ENCODE measurements at places on chromosomes 12 and 14.
A peak's percentile ranks its signal among the peaks of the same experiment; 100 is the strongest.

DNA sequence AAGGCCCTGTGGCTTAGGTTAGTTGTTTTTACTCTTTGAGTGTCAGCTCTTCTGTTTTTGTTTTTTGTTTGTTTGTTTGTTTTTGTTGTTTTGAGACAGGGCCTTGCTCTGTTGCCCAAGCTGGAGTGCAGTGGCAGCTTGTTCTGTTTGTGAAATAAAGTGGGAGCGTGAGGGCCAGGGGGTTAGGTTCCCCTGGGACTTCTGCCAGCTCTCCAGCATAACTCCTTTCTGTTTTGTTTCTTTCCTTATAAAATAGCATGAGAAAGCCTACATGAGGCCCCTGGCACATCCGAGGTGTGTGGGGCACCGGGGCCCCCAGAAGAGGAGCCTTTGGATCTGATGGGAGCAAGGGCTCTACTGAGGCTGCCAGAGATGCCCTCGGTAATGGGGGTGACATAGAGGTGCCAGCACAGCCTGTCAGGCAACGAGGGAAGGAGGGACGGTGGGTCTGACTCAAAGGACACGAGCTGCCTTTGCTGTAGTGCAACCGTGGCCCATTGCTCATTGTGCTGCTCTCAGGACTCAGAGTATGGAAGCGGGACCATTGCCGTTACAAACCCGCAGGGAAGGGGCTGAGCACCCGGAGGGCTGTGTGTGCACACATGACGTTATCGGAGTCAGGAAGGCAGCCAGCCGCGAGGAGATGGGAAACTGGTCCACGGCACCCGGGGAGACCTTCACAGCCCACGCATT lies 9.1 kb upstream of the SERPINA11 start:
- no peak for DNase-seq

- no peak for DNase-seq
These were observed 6.1 kb downstream of the HNF1A start for GRCh38 chr12:120984351-120984898.

- DNase-seq: peak; percentile 92
These were observed 93.7 kb upstream of the FUT8 start for GRCh38 chr14:65318636-65319506.

- DNase-seq: no peak
These were observed 18.8 kb downstream of the GNG2 start for GRCh38 chr14:51879170-51879569.

- no peak for DNase-seq
These were observed 457.7 kb upstream of the TMEM132C start for GRCh38 chr12:127809275-127809674.

GRCh38 chr14:69982886-69983285 lies 103.7 kb downstream of the SMOC1 start:
- DNase-seq: no peak

DNA sequence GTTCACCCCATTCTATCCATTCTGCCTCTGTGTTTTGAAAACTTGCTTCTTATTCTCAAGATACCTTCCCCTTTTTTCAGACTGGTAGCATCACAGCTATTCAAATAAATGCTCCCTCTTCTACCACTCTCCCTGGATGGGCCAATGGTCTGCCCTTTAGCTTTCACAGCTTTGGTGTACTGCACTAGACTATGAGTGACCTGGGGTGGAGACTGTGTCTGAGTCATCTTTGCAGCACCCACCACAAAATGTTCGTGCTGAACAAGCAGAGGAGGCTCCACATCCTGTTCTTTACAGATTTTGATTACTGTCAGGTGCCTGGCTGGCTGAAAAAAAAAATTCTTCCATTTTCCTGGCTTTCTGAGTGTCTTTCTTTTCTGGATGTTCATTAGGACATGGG lies 1104.1 kb upstream of the TMEM132C start:
- no peak for DNase-seq

DNA sequence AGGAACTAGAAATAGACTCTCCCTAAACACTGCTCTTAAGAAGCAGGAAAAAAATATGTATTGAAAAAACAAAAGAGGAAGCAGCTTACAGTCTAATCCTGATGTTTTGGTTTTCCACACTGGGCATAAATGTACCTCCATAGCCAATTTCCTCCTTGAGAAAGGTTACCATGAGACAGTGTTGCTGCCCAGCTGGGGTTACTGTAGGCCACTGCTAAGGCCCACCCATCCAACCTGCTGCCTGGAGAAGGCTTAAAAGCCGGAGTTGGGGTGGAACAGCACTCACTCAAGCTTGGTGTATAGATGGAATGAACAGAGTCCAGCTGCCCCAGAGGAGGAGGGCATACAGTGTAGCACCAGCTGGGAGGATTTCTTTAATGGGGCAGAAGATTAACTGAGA lies 41.1 kb downstream of the ERG28 start:
- DNase-seq: no peak

DNA sequence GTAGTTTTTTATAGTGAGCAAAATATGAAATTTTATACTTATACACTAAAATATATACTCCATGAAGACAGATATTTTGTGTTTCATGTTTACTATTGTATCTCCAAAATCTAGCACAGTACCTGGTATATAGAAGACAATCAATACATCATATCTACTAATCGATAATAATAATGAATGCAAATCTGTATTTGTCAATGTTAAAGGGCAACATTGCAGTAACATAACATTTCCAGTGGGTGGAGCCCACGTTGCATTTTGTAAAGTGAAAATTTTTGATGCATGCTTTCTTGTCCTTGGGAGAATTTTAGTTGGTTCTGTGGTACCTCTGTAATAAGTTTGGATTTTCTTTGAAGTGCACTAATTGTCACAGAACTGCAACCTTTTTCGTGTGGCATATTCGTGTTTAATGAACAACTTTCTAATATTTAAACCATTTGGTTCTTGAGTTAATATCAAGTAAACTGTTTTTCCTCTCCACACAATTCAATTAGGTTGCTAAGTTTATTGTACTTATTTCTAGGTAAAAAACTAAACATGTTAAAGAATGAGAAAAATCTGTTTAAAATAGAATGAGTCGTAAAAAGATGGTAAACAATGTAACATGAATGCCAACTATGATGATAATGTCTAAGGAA lies 47.4 kb downstream of the AVPR1A start:
- DNase-seq: peak; percentile 51

DNA sequence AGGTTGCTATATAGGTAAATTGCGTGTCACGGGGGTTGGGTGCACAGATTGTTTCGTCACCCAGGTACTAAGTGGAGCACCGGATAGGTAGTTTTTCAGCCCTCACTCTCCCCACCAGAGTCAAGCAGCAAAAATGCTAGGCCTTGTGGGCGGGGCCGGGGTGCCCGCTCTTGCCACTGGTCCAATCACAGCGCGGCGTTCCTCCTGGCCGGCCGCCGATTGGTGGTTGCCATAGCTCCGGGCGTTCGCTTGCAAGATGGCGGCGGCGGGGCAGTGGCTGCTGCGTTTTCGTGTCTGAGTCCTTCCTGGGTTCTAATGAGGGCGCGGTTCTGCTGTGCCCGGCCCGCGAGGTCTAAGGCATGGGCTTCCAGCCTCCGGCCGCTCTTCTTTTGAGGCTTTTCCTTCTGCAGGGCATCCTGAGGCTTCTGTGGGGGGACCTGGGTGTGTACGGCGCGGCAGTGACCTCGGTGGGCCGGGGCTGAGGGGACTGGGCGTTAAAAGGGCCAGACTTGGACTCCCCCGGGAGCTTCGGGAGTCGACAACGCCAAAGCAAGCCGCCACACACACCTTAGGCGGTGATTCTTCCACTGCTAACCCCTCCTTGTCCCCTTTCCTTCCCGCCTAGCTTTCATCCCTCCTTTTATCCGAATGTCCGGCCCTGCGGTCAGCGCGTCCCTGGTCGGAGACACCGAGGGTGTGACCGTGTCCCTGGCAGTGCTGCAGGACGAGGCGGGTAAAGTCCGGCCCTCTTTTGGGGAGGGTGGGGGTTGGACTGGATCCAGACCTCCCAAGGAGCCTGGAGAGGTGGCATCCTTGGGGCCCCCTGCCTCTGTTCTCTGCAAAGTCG lies at the start of gene TCTN2:
Gene TCTN2 (plus strand): TSS at position 232 of the 847 bp plus-strand sequence. CDS start 128 bp downstream, at position 360.
- DNase-seq: peak; percentile 92

GRCh38 chr14:97718886-97719442 lies 921.8 kb downstream of the VRK1 start:
- DNase-seq: no peak

GRCh38 chr14:74947353-74948227 lies 7.8 kb downstream of the PGF start:
- no peak for DNase-seq

- no peak for DNase-seq
These were observed 47.4 kb upstream of the DICER1 start for GRCh38 chr14:95204705-95205104.

- no peak for DNase-seq
These were observed 94.5 kb upstream of the CPM start for GRCh38 chr12:69027411-69027881.

- DNase-seq: no peak
These were observed 414.0 kb downstream of the SOX5 start for GRCh38 chr12:23535441-23535840.

DNA sequence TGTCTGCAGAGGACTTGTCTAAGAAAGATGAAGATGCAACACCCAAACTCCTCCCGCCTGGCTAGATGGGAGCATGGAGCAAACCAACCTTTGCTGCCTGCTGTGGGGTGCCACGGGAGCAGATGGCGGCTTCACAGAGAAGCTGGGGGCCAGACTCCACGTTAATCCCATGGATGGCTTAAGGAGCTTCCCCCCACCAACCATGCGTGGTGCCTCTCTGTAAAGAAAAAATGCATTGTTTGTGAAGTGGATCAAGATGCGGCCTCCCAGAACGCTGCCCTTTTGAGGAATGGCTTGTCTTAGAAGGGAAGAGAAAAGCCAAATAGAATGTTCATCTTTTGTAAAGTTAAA lies 15.6 kb downstream of the MVK start:
- DNase-seq: no peak

- no peak for DNase-seq
These were observed 73.2 kb upstream of the EGLN3 start for GRCh38 chr14:34023824-34024767.

DNA sequence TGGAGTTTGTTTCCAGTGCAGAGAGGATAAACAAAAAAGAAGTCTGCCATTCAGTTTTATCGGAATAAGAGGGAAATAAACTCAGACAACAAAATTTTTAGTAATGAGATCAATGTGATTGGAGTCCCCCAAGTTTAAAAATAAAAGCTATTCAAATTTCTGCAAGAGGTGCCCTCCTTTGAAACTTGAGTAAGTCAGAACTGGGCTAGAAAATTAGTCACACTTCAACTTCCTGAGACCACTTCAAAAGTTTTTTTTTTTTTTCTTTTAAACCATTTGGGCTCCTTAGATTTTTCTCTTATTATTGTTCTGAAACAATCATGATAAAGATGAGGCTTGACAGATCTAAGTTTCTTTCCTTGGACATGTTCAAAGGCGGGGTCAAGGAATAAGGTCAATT lies 3.2 kb downstream of the DACT1 start:
- no peak for DNase-seq

- peak; percentile 77 for DNase-seq
These were observed 107.1 kb downstream of the PLEKHA5 start for GRCh38 chr12:19236656-19237055.

DNA sequence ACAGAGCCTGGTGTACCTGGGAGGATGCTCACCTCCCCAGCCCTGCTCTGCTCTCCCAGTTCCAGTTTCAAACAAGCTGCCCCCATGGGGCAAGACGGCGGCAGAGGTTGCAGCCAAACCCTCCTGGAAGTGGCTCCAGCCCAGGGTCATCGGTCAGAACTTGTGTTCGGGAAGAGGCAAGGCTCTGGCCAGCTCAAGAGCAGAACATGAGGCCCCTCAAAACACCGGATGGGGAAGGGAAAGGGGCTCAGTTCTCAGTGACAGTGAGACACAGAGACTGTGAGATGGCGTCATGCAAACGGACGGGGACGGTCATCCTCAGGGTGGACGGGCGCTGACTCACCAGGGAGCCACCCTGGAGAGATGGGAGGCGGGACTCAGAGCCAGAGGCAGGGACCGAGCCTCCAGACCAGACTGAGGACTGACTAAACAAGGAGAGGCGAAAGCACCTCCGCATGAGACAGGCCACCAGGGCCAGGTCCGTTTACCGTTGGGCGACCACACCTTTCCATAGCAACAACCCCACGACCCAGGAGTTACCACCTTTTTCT lies 63.9 kb upstream of the GALNT9 start:
- DNase-seq: no peak

DNA sequence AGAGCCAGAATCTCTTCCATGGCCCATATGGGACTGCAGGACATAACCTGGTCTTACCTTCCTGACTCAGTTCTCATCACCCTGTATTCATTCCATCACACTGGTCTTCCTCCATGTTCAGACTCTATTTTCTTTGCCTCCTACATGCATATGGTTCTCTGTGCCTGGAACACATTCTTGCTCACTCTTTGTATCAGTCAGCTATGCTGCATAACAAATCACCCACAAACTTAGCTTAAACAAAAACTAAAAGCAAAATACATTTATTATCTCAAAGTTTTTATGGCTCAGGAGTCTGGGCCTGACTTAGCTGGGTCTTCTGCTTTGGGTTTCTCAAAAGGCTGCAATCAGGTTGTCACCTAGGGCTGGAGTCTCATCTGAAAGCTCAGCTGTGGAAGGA lies 712.6 kb upstream of the TBX3 start:
- DNase-seq: no peak

GRCh38 chr12:94650143-94651056 lies at the start of gene TMCC3:
Gene TMCC3, minus strand, starts transcription at chr12:94650557. Its CDS starts 127 bp downstream, at chr12:94650430.
- no peak for DNase-seq

GRCh38 chr14:87094913-87095312 lies 898.1 kb downstream of the GALC start:
- DNase-seq: no peak

- no peak for DNase-seq
These were observed 154.0 kb downstream of the ITPR2 start for GRCh38 chr12:26678697-26679660.

- no peak for DNase-seq
These were observed 442.2 kb downstream of the APAF1 start for GRCh38 chr12:99087278-99087677.

GRCh38 chr12:14802247-14802646 lies 1.0 kb downstream of the WBP11 start:
- DNase-seq: no peak

- no peak for DNase-seq
These were observed 44.2 kb downstream of the ARID2 start for GRCh38 chr12:45773747-45774146.

DNA sequence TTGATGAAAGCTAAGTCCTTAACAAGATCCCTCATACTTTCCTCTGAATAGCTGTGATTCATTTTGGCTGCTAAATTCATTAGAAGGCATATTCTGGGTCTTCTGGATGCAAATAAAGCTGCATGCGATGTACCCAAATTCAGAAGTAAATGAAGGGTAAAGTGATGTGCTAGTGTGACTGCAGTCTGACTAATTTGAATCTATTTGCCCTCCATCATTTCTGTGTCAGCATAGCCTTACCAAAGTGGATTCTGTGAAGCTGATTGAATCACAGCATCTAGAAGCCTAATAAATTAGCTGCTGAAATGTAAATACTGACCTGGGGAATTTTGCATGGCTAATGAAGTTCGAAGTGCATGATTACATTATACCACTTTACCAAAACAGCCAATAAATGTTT lies 162.2 kb downstream of the TPH2 start:
- no peak for DNase-seq

DNA sequence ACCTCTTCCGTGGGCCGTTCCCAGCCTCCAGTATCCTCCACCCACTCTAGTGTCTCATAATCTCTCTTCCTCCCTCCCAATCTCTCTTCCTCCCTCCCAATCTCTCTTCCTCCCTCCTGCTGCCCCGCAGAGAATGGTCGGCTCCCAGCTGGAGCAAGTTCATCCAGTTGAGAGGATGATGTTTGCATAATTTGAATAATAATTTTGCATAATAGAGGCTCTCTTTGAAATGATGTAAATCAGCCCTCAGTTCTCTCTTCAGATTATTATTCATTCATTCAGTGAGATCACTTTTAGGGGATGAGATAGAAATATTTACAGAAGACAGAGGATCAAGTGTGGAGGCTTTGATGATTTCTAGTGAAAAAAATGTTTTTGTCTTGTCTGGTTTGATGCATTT lies 125.0 kb downstream of the PTPN11 start:
- DNase-seq: no peak

All from Karpas-422 (cell line).